Frontal cortex (tissue), 4 donors: ENCODE measurements at places on chromosomes 11 and 22. TPM values are rescaled to one million over a fixed set of nuclear protein-coding genes. Genes with fewer than 3 reads are reported as not detected.
A peak's percentile ranks its signal among the peaks of the same experiment; 100 is the strongest.

TBX1 gene
- total RNA-seq, result not detected

PPME1 gene
- 45.7 TPM for total RNA-seq

DNA sequence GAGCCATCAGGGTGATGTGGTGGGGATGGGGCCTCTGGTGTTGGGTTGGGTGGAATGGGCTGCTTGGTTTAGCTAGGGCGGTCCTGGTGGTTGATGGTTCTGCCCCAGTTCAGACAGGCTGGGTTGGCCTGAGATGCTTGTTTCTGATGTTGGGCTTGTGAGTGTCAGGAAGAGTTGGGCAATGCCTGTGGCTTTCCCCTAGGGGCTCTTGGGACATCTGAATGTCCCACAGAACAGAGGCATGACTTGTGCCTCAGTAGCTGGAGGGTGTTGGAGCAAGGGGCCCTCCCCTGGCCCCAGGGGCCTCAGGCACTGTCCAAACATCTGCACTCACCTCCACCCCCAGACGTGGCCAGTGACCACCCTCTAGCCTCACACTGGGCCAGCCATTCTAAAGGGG is 14.0 kb upstream of the CTSD start:
- DNase-seq, result no peak

DNA sequence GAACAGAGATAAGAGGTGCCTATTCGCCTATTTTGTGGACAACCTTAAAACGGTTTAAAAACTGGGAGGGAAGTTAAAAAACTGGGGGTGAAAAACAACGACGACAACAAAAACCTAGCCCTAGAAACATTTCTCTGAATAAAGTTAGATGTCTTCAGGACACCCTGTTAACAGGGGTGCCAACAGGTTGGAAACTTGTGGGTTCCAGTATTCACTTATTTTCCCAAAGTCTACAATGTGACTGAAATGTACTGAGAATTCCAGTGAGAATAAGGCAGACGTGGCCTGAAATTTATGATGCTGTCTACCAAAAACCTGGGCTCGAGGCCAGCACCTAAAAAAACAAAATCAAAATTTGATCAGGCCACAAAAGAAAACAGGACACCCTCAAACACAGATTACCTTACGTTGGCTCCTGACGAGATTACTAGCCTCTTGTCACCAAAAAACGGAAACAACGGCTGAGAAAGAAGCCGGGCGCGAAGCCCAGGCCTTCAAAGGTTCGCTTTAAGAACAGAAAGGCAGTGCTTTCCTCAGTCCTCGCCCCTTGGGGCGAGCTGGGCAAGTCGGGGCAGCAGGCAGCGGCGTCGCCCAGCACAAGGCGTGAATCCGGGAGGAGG is 906 bp downstream of the CCDC90B start:
- DNase-seq, result no peak

DNA sequence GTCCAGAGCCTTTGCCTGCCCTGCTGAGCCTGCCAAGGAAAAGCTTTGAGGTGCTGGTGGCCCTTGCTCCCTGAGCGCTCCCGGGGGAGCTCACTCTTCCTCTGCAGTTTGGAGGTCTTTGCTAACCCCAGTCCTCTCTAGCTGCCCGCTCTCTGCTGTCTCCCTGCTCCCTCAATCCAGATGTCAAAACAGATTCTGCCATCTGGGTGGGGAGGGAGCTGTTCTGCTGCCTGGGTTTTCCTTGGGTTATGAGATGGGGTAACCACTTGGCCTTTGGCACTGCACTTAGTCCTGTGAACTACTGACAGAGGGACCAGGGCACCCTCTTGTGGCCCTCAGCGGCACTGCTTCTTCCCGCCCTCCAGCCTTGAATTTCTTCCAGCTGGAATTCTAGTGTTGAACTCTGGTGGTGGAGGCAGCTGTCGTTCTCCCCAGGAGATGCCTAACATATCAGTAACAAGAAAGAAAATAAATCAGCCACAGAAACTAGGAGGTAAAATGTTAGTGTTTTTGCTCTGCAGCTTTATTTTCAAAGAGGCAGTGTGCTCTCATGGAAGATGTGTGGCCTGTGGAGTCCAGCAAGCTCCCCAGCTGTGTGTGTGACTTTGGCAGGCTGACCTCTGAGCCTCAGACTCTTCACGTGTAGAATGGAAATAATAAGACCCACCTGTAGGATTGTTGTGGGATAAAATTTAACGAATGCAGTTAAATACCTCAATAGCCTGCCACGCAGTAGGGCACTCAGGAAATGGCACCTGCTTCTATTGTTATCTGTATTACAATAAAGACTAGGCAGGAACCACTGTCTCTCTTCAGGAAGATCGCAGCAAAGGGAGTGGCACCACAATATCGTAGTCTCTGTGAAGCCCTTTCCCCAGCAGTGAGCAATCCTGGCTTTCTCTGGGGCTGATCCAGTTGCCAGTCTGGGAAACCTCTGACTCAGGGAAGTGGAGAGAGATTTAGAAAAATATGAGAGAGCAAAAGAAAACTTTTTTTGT is 23.4 kb downstream of the ARFGAP2 start:
- peak; percentile 74 for DNase-seq

GRCh38 chr22:40482391-40482790 is 112.0 kb downstream of the SGSM3 start:
- no peak for DNase-seq

- DNase-seq, result no peak
Measured at GRCh38 chr22:21593406-21594232, 26.1 kb downstream of the UBE2L3 start.

GRCh38 chr11:2249189-2249916 is 21.0 kb downstream of the ASCL2 start:
- DNase-seq, result no peak

DNA sequence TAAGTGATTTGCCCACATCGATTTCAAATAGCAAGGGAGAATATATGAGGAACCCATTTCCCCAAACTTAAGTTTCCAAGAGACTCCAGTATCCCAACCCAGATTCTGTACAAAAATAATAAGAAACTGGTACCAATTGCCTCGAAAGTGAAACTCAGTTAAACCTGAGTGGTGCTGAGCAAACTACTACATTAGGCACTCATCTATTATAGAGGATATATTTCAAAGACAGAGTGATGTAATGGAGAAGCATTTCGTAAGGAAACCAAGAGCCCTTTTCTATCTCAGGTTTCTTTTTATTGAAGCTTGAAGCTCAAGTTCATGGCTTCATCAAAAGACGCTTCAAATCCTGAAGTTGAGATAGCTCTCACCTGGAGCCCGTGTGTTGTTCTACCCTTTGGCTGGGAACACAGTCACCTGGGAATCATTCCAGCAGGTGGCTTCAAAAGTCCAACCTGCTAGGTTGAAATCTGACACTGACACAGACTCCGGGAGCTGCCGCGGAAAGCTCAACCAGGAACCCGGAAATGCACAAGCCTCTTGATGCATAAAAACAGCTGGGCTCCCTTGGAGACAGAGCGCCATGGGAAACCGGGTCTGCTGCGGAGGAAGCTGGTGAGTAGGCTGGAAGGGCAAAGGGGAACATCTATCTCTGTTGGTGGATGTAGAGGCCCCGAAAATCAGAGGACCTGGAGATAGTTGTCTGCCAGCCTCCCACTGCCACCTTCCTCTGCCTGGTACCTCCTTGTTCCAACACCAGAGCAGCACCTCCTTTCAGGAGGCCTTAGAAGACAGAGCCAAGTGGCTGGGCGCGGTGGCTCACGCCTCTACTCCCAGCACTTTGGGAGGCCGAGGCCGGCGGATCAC is at the start of gene C11orf52:
C11orf52 (plus strand) TSS at position 524 of the 867 bp plus-strand sequence; CDS start at position 584, 60 bp downstream.
- DNase-seq, result no peak

DNA sequence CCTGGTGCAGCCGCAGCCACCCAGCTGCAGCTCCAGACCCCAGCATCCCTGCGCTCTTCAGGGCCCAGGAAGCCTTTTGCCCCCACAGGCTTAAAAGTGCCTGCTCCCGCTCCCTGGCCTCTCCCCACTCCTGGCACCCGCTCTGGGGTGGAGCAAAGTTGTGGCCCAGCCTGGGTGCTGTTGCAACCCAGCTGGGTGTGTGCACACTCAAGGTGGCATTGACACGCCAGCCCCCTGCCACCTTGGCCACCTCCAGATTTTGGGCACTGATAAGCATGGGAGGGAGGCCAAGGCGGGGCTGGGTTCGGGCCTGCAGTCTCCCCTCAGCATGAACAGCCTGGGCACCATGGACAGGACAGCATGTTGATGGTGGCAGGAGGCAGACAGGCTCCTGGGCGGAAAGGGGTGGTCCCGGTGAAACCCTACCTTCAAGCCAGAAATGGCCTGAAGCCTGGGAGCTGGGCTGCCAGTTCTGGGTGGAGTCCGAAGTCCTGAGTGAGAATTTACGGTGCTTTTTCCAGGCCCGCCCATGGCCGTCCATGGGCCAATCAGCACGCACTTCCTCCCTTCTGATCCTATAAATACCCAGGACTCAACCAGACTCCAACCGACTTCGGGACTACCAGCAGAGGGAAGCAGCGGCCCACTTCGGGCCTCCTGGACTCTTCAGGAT is 23.6 kb upstream of the RNASEH2C start:
- DNase-seq, result no peak

DNA sequence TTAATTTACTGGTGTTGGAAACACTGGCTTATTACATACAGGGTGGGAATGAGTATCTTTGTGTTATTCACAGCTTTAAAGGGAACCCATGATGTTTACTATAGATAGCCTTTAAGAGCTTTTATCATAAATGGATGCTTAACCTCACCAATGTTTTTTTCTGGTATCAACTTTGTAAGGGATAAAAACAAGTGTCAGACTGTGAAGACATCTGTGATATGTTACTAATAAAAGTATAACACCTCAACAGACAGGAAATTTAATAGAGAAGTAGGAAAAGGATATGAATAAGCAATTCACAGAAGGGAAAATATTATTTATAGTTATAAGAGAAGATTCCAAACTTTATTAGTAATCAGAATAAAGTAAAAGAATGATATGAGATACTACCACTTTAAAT is 46.3 kb downstream of the ACAT1 start:
- DNase-seq, result no peak

- no peak for DNase-seq
Measured at GRCh38 chr11:72653649-72654048, 20.6 kb downstream of the PDE2A start.
